ENCODE measurements at places on chromosomes 2 and 18. TPM values are rescaled to one million over a fixed set of nuclear protein-coding genes. Genes with fewer than 3 reads are reported as not detected.

ARHGEF4 gene
- 0.95 TPM for polyA plus RNA-seq

COL6A3 gene
- polyA plus RNA-seq = 1,384 TPM

CYRIA gene
- polyA plus RNA-seq = 3.7 TPM

SCLY gene
- polyA plus RNA-seq = 11.2 TPM

PFN4 gene
- 0.52 TPM for polyA plus RNA-seq

HK2 gene
- polyA plus RNA-seq = 13.3 TPM

LOXL3 gene
- polyA plus RNA-seq = 41.1 TPM

GRCh38 chr2:28322051-28322450 lies 70.6 kb upstream of the FOSL2 start:
- DNase-seq = no peak

GRCh38 chr18:38932752-38933151 lies 1367.2 kb upstream of the CELF4 start:
- no peak for DNase-seq

DNA sequence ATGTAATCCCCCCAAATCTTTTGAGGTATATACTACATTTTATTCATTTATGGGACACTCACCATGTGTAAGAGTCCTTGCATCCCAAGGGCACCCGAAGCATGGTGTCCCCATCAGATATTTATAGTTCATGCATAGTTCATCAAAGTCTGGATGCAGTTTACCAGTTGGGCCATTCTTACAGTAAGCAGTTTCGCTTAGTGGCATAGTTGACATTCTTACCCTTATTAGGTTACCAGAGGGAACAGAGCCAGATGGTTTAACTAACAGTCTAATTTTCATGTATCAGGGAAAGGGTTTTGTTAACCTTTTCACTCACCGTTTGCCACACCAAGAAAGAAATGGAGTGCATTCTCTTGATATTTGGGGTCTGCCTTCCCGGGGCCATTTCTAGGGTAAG lies 7.1 kb downstream of the ZNF407 start:
- no peak for DNase-seq

GRCh38 chr2:133433455-133434451 lies 134.5 kb downstream of the NCKAP5 start:
- no peak for DNase-seq

GRCh38 chr2:173028141-173028540 lies 47.5 kb upstream of the MAP3K20 start:
- no peak for DNase-seq

- DNase-seq = no peak
Observed at GRCh38 chr18:44342162-44342561, 338.5 kb upstream of the SETBP1 start.

GRCh38 chr2:5977477-5977876 lies 285.3 kb downstream of the SOX11 start:
- no peak for DNase-seq
